ENCODE measurements at places on chromosomes 1 and 21. TPM values are rescaled to one million over a fixed set of nuclear protein-coding genes. Genes with fewer than 3 reads are reported as not detected.
A peak's percentile ranks its signal among the peaks of the same experiment; 100 is the strongest.

DNA sequence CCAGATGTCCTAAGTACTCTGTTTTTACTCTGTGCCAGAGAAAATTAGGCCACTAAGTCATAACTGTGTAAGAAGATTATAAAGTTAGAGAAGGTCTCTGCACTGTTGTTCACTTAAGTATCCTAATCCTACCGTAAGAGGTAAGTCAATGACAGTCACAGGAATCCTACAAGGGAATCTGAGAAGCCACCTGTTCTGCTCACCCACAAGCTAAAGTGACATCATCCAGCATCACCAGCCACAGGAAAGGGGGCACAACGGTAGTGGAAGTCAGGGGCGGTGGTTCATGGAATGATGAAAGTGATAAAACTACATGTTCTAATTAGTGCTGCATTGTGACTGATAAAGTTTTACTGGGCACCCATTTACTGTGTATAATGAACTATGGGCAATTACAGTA lies 92.7 kb downstream of the PLD5 start:
- no peak for DNase-seq

DNA sequence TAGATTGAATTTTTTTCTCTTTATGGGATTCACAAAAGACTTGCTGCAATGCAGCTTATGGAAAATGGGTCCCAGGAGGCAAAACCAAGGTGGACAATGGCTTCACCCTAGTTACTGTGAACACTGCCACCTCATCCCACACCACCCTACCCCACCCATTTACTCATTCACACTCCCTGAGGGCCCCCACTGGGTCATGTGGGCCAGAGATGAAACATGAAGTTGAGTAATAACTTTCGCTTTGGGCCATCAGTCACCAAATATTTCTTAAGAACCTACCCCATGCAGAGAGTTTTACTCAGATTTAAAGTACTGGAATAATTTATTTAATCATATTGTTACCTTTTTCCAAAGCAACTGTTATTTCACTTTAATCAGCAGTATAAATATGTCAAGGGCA lies 191.8 kb downstream of the TPR start:
- no peak for DNase-seq

VWA5B1 gene
- polyA plus RNA-seq = 0.16 TPM

DNA sequence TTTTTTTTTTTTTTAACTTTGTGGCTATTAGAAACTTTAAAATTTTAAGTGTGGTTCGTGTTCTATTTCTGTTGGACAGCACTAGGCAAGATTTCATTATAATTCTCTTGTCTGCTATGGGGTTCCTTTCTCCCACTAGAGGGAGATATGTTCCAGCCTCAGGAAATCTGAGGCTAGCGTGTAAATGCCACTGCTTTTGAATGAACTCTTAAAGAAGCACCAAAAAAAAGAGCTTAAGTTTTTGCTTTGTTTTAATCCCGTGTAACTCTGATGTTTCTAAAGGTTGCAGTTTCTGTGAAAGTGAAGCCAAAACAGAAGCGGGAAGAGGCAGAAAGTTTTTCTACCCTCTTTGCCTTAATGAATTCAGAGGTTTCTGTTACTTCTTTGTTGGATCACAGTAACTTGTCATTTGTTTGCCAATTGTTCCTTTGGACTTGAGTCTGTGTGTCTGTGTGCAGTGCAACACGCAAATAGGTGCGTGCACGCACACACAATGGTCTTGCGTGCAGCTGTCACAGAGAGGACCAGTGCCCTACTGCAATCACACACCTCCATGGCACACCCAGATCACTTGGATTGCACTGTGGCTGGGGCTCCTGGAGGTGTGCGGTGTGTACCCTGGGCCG lies 32.3 kb downstream of the HHAT start:
- DNase-seq = peak; percentile 60
